Activated T-cell treated with anti-CD3 and anti-CD28 coated beads for 48 hours (primary cell): ENCODE measurements at places on chromosomes 12 and 14.

DNA sequence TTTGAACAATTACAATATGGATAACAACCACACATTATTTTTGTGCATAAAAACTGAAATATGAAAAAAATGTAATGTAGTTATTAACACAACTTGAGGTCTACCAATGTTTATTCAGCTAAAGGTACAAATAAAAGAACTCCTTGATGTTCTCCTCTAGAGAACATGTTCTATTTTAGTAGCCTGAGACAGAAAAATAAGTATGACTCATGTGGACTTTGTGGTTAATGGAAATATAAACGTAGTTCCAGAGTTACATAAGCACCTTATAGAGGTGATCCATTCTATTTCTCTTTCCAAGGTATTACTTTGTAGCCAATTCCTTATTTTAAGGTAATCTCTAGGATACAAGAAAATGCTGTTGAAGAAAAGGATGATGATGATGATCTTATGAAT is 25.7 kb downstream of the ALKBH1 start:
- DNase-seq: no peak

DNA sequence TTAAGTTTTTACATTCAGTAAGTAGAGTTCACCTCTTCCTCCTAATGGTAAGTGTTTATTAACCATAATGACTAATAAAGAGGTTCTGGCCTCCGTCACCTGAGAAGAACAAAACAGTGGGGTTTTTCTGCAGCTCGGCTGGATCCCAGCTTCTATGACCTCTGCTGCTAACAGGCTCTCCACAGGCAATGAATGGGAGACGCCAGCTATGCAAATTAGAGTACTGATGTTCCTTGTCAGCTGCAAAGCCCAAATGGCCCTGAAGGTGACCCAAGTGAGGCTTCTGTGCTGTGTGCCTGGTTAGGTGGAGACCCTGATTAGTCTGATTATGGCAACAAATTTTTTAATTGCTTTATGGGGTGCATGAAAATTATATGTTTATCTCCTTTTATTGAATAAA is 218.1 kb downstream of the APAF1 start:
- no peak for DNase-seq

GRCh38 chr12:133231001-133231400 is 4.7 kb downstream of the ANHX start:
- no peak for DNase-seq

- no peak for DNase-seq
These were observed 36.2 kb upstream of the ATP2A2 start for GRCh38 chr12:110244829-110245228.

GRCh38 chr14:104317492-104317805 is 179.1 kb downstream of the KIF26A start:
- no peak for DNase-seq

- no peak for DNase-seq
These were observed 62.0 kb upstream of the SYT1 start for GRCh38 chr12:78802593-78802992.

DNA sequence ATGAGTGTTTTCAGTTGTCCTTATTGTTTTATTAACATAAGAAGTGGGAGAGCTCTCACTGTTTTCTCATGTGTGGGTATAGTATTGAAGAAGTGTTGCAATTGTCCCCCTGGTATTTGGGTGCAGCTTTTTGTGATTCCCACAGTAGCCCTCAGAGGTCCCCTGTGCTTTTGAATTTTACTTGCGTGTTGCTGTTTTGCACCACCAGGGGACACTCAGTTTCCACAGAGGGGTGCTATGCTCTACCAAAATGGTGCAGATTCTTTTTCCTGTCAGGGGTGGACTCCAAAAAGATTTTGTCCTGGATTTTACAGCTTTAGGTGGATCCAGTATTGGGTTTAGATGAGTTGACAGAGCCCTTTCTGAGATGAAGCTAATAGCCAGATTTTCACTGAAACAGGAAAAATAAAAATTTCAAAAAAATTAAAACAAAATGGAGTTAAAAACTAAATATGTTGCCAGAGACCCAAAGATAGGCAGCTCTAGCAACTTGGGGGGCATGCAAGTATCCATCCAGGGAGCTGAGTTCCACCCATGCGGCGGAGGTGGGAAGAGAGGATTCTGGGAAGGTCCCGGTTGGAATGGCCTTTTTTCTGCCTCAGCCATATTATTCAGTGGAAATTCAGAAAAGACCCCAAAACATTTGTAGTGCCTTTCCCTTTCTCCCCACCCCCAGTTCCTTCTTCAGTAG is 50.2 kb downstream of the TTLL5 start:
- no peak for DNase-seq

GRCh38 chr12:26713885-26714383 is 119.1 kb downstream of the ITPR2 start:
- DNase-seq: no peak

DNA sequence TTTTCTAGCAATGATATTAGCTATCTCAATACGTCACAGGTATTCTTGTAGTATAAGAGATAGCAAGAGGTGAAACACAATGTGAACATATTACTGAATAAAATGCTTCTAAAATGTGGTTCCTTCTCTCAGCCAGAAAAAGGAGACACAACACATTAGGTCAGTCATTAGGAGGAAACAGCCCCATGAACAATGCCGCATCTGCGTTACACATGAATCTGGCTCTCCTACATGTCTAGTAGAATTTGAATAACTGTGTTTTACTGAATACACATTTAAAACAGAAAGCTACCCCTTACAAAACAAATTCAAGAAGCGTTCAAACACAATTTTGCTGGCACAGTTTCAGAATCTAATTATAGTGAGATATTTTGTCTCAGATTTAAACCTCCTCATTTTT is 51.6 kb downstream of the EFCAB11 start:
- no peak for DNase-seq

GRCh38 chr12:50732591-50732990 is 31.3 kb upstream of the ATF1 start:
- DNase-seq: no peak

- DNase-seq: no peak
These were observed 644 bp downstream of the TSPAN31 start for GRCh38 chr12:57745485-57745881.

- DNase-seq: no peak
These were observed 99.9 kb downstream of the FOXN3 start for GRCh38 chr14:89317051-89317691.

- no peak for DNase-seq
These were observed 7.2 kb upstream of the PLEKHG7 start for GRCh38 chr12:92695577-92695976.

DNA sequence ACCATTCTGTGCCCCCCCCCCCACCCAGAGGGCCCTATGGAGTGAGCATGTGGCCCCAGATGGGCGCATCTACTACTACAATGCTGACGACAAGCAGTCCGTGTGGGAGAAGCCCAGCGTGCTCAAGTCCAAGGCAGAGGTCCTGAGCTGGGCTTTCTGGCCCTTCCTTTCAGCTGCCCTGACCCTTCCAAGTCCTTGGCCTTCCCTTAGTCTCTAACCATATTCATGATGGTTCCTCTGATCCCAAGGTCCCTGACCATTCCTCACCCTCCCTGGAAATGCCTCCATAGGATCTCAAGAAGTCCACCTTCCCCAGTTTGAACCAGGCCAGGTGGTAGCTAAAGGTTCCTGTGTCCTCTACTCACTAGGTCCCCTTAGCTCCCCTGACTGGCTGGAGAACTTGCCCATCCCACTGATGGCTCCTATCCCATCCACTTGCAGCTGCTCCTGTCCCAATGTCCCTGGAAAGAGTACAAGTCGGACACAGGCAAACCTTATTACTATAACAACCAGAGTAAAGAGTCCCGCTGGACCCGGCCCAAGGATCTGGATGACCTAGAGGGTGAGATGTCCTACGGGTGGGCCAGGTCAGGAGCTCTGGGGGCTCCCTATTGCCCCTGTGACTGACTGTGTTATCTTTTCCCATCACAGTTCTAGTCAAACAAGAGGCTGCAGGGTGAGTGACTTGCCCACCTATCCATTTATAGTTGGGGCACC is 9.8 kb downstream of the PRPF40B start:
- no peak for DNase-seq

DNA sequence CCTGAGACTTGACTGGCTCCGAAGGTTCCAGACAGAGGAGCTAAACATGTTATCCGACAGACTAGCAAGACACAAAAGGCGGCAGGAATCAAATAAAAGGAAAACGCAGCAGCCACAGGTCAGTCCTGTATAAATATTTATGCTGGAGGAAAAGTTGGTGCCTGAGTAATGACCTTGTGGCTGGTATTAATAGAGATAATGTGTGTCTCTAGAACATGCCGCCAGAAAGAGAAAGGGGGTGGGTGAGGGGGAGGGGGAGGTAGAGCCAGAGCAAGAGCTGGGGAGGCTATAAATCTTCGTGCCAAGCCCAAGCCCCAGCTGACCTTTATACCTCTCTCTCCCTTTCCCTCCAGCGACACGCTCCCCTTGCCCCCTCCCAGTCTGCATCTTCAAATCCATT is 590.4 kb downstream of the MED13L start:
- DNase-seq: no peak

- no peak for DNase-seq
These were observed 33.9 kb downstream of the FBXO33 start for GRCh38 chr14:39398382-39398781.

DNA sequence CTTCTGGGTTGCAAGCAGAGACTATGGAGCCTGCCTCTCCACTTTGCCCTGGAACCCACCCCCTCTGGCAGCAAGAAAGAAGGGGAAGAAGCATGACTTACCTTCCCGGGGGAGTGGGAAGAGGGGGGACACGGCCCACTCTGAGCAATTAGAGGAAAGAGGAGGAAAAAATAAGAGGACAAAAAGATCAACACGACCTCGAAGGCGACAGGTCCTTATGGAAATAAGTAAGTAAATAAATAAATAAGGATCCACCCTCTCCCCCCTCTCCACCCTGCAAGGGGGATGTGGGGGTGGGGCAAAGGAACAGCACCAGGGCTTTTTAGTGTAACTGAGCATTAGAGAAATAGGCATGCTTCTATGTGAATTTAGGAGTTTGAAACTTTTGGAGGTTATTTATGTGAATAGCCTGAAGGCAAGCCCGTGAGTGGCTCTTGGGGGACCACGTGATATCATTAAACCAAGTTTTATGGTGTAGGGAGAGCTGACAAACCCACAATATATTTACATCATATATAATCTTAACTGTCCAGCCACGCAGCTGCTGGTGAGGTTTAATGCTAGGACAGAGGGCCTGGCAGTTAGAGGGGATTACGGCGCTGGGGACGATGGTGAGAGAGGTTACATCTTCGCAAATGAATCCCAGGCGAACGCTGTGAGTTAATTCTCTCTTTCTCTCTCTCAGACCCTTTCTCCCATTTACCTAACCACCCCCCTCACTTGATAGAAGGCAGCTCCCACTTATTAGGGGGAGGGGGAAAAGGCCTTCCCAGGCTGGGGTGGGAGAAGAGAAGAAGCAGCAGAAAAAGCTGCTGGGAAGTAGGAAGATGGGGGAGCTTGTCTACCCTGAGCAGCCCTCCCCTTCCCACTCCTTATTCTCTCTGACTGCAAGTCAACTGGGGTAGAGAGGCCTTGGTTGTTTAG is 4.8 kb downstream of the HOXC5 start:
- DNase-seq: no peak

- DNase-seq: no peak
These were observed 2.4 kb downstream of the RND1 start for GRCh38 chr12:48863291-48863690.

- DNase-seq: no peak
These were observed 477.9 kb downstream of the APAF1 start for GRCh38 chr12:99122959-99123358.

- no peak for DNase-seq
These were observed 23.5 kb upstream of the DYRK2 start for GRCh38 chr12:67625004-67625403.

- peak; percentile 70 for DNase-seq
These were observed 16.7 kb downstream of the KMT2D start for GRCh38 chr12:49043856-49044258.

- no peak for DNase-seq
These were observed 49.2 kb downstream of the SYNE3 start for GRCh38 chr14:95467232-95467631.

GRCh38 chr14:60775296-60775695 is 40.7 kb downstream of the MNAT1 start:
- no peak for DNase-seq
